ENCODE measurements at places on chromosomes 7 and 10.

GRCh38 chr10:110827410-110827809 is 44.3 kb upstream of the PDCD4 start:
- no peak for DNase-seq

- no peak for DNase-seq
Measured at GRCh38 chr10:19431622-19432351, 383.2 kb downstream of the MALRD1 start.

DNA sequence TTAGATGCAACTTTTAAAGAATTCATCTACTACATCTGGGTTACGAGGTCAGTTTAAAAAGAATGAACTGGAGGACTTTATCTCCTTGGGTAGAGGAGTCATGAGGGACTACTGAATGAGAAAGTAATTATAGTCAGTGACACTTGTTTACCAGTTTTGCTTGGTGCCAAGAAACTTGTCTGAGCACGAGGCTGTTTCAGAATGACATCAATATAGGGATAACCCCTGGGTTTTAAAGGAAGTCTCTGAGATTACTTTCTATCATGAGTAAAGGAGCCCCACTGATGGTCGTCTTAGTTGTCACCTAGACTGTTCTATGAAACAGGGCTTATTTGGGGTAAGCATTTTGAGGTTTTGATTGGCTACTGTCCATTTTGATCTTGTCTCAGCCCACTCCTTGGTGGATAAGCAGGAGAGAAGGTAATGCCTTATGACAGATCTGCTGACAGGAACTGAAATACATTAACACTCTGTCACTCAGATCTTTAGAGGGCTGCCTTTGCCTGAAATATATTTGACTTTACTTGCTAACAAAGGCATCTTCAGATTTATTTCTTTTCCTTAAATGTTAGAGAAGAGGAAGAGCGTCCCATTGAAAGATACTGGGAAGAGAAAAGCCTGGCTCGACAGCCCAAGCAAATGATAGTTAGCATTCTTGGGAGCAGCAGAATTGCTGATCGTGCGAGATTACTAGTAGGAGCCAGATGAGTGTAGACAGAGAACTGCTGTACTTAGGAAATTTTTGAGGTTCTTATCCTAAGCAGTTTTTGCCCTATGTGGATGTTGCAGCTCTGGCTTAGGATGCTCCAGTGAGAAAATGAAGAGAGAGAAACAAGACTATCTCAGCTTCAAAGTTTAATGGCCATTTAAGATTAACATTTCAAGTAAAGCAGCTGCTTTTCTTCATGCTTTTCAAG is 299.2 kb upstream of the LRGUK start:
- no peak for DNase-seq

DNA sequence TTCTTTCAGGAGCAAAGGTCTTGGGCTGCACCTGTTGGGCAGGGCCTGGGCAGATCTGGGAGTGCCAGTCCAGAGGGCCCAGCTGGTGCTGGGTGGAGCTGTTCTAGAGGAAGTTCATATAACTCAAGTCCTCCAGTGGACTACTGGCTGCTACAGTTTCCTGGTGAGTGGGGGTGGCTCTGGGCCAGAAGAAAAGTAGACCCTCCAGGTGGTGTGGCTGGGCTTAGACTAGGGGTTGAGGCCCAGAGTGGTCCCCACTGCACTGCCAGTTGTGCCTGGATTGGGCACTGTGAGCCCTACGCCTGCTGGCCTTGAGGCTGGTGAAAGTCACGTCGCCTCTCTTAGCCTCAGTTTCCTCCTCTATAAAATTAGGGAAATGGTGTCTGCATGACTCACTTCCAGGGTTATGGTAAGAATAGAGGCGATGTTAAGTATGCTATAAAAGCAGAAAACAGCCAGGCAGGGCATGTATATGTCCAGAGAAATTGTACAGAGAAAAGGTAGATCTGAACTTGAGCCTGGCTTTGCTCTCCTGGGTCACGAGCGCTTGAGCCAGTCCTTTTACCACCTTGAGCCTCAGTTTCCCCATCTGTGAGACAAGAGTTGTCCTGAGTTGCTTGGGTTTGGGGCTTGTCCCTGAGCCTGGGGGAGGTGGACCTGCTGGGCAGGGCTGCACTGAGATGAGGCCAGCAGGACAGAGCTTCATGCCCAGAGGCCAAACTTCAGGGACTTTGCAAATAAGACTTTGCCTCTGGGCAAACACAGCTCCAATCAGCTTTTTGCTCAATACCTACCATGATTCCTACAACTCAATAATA is 3.8 kb upstream of the CLDN3 start:
- DNase-seq = no peak

DNA sequence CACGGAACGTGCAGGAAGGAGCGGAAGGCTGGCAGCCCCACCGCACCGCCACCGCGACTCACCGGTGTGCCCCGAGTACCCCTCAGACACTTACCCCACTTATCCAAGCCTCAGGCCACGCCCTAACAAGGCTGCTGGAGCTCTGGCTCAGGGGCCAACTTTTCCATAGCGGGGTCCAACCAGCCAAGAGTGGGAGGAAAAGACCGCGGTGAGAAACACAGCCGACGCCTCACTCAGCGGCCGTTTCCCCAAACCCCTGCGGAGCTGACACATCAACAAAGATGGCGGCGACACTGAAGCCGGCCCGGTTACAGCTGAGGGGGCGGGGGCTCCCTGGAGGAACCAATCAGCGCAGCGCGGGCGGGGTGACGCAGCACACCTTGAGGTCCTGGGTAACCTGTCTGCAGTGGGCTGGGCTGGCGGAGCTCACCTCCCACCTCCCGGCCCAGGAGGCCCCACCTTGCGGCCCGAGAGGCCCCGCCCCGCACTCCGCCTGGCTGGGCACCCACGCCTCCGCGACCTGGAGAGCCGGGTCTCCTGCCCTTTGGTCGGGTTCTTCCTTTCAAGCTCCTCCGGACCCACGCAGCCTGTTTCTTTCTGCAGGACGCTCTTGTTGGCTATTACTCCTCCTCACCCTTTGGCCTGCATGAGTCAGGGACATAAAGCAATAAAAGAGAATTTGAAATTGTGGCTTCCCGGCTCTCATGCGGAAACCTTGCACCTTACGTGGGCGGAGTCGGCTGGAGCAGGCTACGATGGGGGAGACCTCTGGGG is at the start of gene CCDC186:
TSS of gene CCDC186 (minus strand) at position 283 of the 774 bp plus-strand sequence. CDS start 10,935 bp downstream, outside the sequence.
- peak; percentile 95 for DNase-seq

- DNase-seq = peak; percentile 74
Measured at GRCh38 chr10:80136134-80136571, 3.6 kb downstream of the PLAC9 start.

- peak; percentile 42 for DNase-seq
Measured at GRCh38 chr7:142720986-142721385, 28.3 kb upstream of the PRSS1 start.

- no peak for DNase-seq
Measured at GRCh38 chr7:131459256-131459655, 97.2 kb downstream of the PODXL start.
